Activated CD4-positive, CD25-positive, alpha-beta regulatory T cell treated with anti-CD3 and anti-CD28 coated beads, Interleukin-2, amount 50 U/mL, for 72 hours (primary cell): ENCODE measurements at places on chromosomes 11 and 22.

- DNase-seq: no peak
Measured at GRCh38 chr22:22037740-22038139, 55.2 kb upstream of the TOP3B start.

- no peak for DNase-seq
Measured at GRCh38 chr11:134485316-134485715, 73.3 kb upstream of the B3GAT1 start.

- no peak for DNase-seq
Measured at GRCh38 chr11:66639066-66639813, 737 bp downstream of the RBM4 start.

DNA sequence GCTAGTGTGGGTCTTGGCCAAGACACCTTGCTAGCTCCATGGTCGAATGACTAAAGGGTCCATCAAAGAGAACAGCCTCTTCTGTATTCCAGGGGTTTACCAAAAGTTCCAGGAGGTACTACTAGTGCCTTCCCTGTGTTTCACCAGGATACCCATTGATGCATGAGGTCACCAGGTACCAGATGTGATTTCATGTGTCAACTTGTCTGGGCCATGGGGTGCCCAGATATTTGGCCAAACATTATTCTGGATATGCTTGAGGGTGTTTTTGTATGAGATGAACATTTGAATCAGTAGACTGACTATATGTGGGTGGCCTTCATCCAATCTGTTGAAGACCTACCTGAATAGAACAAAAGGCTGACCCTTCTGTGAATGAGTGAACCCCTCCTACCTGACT lies 92.8 kb downstream of the GALNT18 start:
- no peak for DNase-seq
